ENCODE measurements at places on chromosomes 1 and 21.

DNA sequence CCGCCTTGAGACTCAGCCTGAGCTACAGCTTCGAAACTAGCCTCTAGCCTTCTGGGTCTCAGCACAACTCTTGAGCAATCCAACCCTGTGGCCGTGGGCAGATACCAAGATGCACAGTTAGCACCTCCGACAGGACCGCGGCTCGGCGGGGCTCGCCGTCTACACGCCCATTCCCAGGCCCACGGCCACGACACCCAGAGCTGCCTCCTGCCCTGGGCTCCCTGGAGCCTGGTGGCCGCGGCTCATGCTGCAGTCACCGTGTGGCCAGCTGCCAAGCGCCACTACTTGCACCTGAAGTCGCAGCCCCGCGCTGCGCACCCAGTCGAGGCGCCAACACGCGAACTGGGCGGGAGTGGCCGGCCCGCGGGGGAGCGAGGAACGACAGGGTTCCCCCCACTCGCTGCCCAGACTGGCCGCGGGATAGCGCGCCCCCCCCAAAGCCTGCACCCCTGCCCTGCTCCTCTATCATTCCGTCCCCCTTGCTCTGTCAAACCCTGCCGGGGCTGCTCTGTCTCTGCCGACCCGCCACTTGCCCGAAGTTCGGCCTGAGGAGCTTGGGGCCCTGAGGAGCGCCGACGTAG, 729 bp upstream of the CDCA8 start:
- peaks cover 16% of the 10 kb centered on the region for H3K4me1 ChIP-seq
- H3K36me3 ChIP-seq = peaks cover 16% of the 10 kb centered on the region
- H3K4me3 ChIP-seq = peak overlapping the region; percentile 88
- no peaks in the 10 kb centered on the region for H3K27me3 ChIP-seq
- DNase-seq = peak; percentile 50

DNA sequence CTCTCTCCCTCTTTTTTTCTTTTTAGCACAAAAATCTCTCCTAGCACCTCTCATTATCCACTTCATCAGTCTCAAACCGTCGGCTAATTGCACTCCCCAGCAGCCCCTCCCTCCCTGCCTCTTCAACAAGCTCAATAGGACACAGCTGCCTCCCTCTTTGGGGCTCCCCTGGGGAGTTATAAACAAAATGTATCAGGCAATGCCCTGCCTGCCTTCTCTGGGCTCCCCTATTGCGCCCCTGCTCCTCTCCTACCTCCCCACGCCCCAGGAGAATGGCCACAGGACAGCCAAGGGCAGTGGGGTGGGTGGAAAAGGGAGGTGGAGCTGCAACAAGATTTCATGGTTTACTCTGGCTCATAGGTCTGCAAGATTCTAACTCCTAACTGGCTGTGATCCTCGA, 147.1 kb upstream of the GRIK3 start:
- DNase-seq = no peak
- no peaks in the 10 kb centered on the region for H3K36me3 ChIP-seq
- H3K4me1 ChIP-seq = no peaks in the 10 kb centered on the region
- no peaks in the 10 kb centered on the region for H3K27me3 ChIP-seq
- no peak overlapping the region for H3K27ac ChIP-seq

GRCh38 chr1:12448746-12449177, 169.2 kb downstream of the DHRS3 start:
- H3K36me3 ChIP-seq = no peaks in the 10 kb centered on the region
- peak overlapping the region; percentile 66 for H3K27ac ChIP-seq
- peaks cover 25% of the 10 kb centered on the region for H3K4me1 ChIP-seq
- no peak overlapping the region for H3K4me3 ChIP-seq

GRCh38 chr21:27818847-27819246, 852.0 kb upstream of the ADAMTS5 start:
- no peak for DNase-seq
- no peaks in the 10 kb centered on the region for H3K36me3 ChIP-seq
- H3K4me1 ChIP-seq = no peaks in the 10 kb centered on the region
- no peaks in the 10 kb centered on the region for H3K27me3 ChIP-seq

DNA sequence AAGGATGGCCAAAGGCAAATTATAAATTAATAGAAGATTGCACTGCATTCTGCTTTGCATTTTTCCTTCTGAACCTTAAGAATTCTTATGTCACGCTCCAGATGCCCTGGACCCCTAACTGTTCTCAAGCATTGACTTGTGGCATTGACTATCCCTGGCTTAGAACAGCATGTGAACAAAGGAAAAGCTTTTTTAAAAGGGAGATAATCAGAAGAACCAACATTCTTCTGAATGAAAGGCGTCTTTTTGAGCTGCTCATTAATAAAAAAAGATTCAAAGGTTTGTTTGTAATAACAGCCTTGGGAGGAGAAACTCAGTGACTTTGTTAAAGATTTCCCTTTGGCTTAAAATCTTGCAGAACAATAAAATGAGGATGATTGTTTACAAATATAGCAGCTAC, 105.5 kb downstream of the TNNI3K start:
- H3K27me3 ChIP-seq = no peaks in the 10 kb centered on the region
- H3K4me1 ChIP-seq = peaks cover 22% of the 10 kb centered on the region
- H3K36me3 ChIP-seq = no peaks in the 10 kb centered on the region
- H3K4me3 ChIP-seq = no peak overlapping the region
- no peak overlapping the region for H3K27ac ChIP-seq

DNA sequence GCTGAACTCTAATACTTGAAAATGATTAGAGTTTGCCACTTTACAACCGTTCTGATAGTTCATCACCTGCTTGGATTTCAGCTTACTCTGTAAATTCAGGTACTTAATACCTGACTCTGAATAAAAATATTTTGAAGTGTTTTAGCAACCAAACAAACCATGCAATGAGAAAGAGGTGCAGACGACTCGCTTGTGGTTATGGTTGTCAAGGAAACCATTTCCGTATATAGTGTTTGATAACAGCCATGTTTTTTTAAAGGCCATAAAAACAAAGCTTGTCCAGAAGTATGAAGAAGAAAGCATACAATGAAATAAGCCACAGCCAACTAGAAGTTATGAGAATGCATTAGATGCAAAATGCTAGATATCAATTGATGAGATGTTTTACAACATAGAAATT, 167.2 kb upstream of the HMCN1 start:
- no peak overlapping the region for H3K4me3 ChIP-seq
- no peaks in the 10 kb centered on the region for H3K36me3 ChIP-seq
- H3K27me3 ChIP-seq = no peaks in the 10 kb centered on the region
- H3K4me1 ChIP-seq = peaks cover 2% of the 10 kb centered on the region

DNA sequence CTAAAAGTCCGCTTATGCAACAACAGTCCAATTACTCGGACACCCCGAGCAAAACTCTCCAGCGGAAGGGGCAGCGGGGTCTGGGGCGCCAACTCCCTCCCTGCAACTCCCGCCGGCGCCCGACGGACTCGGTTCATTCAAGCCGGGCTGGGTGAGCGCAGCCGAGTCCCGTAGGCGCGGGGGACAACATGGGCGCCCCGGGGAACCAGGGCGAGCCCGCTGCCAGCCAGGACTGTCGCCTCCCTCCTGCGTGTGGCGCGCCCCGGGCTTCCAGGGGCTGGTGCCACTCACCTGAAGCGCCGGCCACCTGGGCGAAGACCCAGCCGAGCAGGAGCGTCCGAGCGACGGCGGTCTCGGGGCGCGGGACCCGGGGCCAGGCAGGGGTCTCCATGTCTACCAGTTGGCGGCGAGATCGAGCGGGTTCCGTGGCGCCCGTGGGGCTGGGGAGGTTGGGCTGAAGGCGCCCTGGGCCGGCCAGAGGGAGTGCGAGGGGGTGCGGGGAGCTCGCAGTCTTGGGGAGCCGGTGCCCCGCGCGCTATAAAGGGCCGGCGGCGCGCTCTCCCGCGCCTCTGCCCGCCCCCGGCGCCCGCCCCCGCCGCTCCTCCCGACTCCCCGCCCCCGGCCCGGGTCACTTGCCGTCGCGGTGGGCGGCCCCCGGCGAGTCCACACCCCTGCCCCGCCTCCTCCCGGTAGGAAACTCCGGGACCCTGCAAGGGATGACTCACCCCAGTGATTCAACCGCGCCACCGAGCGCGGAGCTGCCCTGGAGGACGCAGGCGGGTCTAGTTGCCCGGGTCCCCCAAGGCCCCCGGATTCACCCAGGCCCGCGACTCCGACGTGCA, at the start of gene F3:
Gene F3, minus strand, starts transcription at position 514 of the 842 bp plus-strand sequence. Its CDS starts 123 bp downstream, at position 391.
- peak within 1 kb of the TSS; percentile 74 for H3K27ac ChIP-seq
- H3K36me3 ChIP-seq = no peaks in the 10 kb centered on the region
- no peaks in the 10 kb centered on the region for H3K27me3 ChIP-seq
- DNase-seq = peak; percentile 92
- H3K4me3 ChIP-seq = peak within 1 kb of the TSS; percentile 73

Data from SK-N-SH (cell line).